Fibroblast of skin of left quadriceps (primary cell): ENCODE measurements at places on chromosomes 3 and 15.

- DNase-seq, result no peak
These were observed 8.0 kb upstream of the SLC22A13 start for GRCh38 chr3:38257583-38257982.

- no peak for DNase-seq
These were observed 32.1 kb upstream of the RGMA start for GRCh38 chr15:93121107-93121506.

- DNase-seq, result no peak
These were observed 44.0 kb downstream of the CEMIP start for GRCh38 chr15:80823120-80823519.

DNA sequence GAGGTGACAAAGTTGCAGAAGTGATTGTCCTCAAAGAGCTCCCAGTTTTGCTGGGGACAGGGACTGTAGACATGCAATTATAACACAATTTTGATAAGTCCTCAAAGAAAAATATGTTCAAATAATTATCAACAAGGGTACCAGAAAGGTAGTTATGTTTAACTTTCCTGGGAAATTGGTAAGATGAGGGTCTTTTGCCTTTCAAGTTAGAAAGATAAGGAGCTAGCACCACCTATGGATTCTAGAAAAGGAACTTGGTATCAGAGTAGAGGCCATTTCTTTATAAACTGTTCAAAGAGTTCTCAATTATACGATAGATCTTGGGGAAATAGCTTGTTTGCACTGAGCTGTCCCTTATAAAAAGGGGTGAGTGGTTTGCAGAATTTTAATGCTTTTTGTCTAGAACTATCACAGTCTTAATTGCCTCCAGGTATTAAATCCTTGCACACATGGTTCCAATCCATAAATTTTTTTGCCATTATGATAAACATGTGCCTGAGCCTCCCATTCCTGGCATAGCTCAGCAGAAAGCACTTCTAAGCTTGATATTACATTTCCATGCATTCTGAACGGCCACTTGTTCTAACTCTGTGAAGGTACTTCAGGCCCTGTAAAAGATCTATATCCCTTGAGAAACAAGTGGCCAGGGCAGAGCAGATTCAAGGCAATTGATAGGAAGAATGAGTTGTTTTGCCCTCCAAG lies 247.5 kb upstream of the LRIG1 start:
- peak; percentile 59 for DNase-seq

DNA sequence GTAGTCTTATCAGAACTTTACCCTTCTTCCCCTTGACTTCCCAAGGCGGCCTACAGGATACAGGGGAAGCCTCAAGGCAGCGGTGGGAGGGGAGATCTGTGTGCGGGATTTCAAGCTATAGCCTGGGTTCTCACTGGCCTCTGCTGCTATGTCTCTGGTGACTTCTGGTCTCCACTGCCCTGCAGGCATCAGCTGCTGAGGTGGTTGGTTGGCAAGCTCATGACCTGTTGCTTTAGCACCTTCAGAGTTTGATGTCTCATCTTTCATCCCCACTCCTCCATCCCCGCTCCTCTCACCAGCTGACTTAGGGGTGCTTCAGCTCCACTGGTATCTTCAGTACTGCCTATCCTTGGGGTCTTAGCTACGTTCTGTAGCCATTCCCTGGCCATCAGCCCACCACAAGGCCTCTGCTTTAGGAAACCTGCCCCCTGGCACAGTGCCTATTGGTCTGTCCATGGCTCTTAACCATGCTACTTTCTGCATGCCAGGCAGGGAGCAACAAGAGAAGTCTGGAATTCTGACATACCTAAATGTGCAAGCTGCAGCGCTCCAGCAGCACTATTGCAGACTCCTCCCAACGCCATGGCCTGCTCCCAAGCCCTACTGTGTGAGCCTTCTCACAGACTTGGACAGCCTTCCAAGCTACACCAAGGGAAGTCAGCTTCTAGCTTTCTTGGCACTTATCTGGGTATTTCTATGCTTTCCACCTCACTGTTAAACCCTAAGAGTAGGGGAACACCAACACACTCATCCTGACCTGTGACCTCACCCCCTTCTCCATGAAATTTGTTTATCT lies 1.8 kb upstream of the YEATS2 start:
- DNase-seq, result no peak

DNA sequence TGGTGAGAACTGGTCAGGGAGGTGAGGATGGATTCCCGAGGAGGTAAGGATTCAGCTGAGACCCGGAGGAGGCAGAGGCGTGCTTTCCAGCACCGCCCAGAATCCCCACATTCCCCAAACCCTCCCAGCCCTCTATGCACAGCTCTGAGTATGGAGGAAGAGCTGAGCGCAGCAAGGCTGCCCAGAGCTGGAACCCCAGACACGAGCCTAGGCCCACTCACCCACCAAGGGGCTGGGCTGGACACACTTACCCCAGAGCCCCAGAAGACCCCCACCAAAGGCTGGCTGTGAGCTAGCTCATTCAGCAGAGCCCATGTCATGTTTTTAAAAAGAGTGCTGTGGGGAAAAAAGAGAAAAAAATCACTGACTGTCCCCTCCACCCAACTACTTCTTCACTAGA lies 271.5 kb downstream of the XXYLT1 start:
- DNase-seq, result no peak

DNA sequence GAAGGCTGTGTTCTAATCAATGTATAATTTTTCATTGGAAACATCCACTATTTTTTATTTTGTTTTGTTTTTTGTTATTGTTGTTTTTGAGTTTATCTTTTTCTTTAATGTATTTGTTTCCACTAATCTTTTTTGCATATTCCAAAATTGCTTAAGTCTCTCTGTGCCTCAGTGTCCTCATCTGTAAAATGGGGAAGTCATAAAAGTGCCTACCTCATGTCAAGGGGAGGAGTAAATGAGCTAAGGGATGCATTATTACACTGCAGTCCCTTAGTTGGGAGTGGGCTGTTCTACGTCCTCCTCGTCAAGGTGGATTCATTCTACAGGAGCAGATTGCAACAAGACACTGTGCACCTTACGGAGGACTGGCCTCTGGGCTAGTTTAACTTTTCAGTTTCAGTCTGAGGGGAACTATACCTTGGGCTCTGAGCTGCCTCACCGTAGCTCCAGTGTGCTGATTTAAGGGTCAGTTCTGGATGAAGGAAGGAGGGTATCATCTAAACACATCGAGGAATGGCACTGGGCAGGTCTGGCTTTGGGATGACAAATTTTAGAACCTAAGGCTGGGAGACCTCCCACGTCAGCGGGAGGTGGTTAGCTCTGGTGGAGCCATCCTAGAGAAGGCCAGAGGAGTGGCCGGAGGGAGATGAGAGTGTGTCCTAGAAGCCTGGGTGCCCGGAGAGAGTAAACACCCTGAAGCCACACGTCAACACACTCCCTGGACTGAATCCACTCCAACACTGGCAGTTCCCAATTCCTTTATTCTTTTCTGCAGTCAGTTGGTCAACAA lies 5.1 kb upstream of the SRP14 start:
- DNase-seq, result no peak

DNA sequence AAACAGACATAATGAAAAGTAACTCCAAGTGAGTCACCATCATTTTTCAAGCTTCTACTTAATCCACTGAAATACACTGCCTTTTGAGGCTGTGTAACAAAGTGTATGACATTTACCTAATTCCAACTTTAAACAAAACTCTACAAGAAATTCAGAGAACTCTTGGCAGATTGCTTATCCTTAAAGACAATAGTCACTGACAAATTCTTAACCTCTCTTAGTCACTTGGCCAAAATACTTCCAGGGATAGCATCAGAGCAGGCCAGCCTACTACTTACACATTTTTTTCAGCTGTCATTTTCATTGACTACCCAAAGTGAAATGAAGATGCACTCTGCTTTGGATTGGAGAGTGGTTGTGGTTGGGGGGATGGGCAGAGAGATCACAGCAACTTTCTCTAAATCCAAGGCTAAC lies 3.6 kb downstream of the WWTR1 start:
- DNase-seq, result no peak

DNA sequence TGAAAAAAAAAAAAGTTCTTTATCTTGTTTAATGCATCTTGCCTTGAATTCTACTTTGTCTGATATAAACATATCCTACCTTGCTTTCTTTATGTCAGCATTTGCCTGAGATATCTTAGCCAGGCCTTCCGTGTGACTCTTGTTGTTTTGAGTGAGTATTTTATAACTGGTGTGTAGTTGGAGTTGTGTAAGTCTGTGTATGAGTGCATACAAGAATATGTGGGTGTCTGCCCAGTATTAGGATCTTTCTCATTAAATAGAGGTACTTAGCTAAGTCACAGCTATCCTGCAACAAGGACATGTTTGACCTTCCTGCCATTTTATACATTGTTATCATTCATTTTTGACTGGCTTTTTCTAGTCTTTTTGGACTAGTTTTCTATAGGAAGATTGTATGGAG lies 22.5 kb upstream of the TSPAN3 start:
- no peak for DNase-seq

DNA sequence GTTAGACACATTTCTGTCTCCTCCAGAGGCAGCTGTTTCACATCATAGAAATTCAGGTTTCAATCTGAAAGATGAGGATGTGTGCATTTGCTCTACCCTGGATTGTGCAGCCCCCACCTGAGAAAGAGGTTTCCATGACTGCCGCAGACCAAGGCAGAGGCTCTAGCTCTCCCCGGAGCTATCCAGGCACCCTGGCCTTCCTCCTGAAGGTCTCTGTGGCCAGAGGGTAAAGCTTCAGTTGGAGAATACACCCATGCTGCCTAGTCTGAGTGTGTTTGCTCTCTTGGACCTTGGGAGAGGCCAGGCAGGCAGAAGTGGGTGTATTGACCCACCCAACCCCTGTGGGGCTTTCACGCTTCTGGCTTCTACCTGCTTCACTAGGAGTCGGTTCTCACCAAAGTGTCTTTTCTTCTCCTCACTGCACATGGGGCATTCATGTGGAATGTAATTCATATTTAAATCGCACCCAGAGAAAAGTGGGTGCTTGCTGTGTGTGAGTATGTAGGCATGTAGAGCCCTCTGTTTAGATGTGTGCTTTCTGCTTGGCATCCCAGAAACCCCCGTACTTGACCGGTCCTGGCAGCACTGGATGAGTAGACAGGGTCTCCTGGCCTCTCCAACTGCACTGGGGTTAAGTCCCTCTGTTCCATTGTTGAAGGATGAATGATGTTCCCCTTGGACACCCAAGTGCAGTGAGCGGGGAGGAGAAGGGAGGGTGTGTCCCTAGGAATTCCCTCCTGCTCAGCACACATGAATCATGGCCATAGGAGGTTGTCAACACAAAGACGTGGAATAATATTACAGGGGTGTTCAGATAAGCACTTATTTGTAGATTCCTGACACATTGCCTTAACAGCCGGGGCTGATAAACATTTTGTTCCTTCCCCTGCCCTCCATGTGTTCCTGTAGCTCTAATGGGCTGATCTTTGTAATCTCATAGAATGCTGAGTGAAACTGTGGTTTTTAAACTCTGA lies 20.3 kb upstream of the RAB6B start:
- DNase-seq, result no peak

- DNase-seq, result no peak
These were observed at the start of gene CCR4 for GRCh38 chr3:32951410-32951811. Gene CCR4 (plus strand): TSS chr3:32951644. CDS start chr3:32953423, 1,779 bp downstream.

DNA sequence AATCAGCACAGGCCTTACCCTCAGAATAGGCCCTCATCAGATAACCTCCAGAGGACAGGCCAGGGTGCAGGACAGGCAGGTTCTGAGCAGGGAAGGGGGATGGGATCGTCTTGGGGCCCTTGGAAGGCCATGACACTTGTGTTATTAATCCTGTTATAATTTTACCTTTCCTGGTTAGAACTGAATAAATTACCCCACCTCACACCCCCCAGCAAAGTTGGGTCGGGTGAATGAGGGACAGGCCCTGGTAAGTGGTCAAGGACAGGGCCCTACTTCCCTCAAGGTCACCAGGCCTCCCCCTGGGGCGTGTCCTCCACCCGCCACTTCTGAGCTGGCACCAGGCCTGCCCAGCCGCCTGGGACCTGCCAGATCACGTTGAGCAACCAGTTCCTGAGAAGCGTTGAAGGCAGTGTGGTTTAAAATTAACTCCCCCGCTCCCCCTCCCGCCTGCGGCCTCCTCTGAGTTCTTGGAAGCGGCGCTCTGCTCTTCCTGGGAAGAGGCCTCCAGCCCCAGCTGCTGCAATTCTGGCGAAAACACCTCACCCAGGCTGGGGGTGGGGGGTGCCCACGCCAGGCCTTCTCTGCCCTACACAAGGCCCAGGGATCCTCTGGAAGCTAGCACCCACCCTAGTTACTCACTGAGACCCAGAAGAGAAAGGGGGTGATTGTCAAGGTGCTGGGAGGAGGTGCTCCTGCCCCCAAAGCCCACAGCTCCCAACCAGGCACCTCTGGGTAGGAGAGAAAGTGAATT lies 10.6 kb downstream of the CISH start:
- DNase-seq, result peak; percentile 94

- no peak for DNase-seq
These were observed 28.7 kb downstream of the CFAP100 start for GRCh38 chr3:126423191-126424038.

DNA sequence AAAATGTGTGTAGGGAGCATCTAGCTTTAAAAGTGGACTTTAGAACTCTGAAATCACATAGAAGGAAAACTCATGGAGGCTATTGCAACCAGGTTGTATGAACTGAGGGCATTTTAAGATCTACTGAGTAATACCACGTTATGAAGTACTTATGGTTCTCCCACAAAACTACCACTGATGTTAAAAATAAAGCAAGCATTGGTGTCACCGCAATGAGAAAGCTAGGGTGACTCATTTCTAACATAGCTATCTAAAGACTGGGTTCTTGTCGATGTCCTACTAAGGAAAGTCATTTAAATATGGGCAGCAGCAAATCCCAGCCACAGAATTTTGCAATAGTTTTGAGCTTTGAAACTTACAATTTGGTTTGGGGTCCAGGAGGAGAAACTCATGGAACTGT lies 584.8 kb downstream of the DIPK2A start:
- DNase-seq, result no peak

- DNase-seq, result no peak
These were observed 165.2 kb downstream of the RORA start for GRCh38 chr15:61063875-61064320.

DNA sequence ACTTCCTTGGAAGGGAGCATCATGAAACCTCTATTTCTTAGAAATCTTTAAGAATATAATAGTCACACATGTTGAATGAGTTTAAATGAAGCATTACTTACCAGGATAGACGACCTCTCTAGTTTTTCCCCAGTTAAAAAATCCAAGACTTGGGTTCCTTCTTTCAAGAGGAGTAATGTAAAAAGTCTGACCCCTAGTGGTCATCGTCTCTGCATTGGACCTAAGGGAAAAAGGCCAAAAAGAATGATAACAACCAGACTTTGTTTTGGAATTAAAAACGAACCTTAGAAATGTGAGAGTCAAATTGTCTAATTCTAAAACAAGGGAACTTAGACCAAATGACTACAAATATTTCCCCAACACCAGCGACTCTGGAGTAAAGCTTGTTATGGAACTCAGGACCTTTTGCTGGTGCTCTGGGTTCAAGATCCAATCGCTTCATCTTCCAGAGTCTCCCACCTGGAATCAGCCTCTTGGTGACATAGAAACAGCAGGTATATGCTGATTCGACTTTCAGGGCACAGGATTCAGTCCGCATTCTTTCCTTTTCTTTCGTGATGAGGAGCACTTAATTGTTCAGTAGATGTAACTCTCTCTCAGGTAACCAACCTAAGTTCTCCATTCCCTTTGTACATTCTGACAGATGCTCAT lies 214.8 kb upstream of the TPRG1 start:
- DNase-seq, result peak; percentile 34

GRCh38 chr3:104642827-104643226 lies 723.9 kb upstream of the ALCAM start:
- no peak for DNase-seq

GRCh38 chr3:72141264-72141663 lies 356.3 kb upstream of the PROK2 start:
- DNase-seq, result no peak

- DNase-seq, result no peak
These were observed 20.0 kb upstream of the CFAP20DC start for GRCh38 chr3:59069838-59070237.
